Mesenchymal stem cell (in vitro differentiated cells and primary cell): ENCODE measurements at places on chromosomes 3 and 15.

- no peak for DNase-seq
These were observed 258.1 kb upstream of the ROPN1 start for GRCh38 chr3:124250053-124250452.

GRCh38 chr15:73712107-73712506 lies 27.9 kb downstream of the CD276 start:
- DNase-seq: no peak

DNA sequence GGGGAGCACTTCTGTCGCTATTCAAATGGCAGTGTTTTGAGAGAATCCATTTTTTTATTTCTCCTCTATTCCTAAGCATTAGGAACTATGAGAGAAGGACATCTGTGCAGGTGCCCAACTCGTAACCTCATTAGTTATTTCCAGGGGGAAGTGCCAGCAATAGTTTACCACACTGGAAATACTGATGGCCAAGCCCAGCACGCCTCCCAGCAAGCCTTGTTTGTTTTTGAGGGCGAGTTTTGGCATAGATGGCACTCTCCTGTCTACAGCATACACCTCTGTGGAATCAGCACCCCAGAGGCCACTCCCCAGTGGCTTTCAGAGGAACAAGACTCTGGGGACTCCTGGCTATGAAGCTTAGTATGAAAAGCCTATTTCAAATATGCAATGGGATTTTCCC lies 36.6 kb downstream of the FAN1 start:
- DNase-seq: no peak

GRCh38 chr3:55443346-55443745 lies 43.8 kb downstream of the WNT5A start:
- no peak for DNase-seq

DNA sequence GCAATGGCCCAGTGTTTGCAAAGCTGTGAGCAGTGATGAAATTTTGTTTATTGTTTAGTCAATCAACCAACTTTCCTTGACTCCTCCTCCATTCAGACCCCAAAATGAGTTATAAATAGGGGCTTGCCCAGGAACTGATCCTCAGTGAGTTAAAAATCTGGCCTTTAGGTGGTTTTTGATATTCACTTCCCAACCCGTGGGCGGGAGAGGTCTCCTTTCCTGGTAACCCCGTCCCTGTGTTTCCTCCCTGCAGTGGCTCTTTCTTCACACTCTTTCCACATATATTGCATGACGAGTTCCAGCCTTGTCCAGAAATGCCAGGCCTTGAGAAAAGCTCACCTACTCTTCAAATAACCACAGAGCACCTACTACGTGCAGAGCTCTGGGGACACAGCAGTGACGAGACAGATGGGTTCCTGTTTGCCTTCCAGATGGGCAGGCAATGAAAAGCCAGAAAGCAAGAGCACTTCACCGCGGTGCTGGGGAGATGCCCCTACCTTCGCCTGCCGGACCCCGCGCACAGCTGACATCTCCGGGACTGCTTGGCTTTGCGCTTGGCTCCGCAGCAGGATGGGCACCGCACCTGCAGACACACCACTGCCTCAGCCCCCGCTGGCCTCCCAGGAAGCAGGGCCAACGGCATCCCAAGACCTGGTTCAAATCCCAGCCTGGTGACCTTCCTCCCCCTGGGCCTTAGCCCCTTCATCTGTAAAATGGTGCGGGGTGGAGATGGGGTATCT lies 17.2 kb downstream of the SSUH2 start:
- no peak for DNase-seq

DNA sequence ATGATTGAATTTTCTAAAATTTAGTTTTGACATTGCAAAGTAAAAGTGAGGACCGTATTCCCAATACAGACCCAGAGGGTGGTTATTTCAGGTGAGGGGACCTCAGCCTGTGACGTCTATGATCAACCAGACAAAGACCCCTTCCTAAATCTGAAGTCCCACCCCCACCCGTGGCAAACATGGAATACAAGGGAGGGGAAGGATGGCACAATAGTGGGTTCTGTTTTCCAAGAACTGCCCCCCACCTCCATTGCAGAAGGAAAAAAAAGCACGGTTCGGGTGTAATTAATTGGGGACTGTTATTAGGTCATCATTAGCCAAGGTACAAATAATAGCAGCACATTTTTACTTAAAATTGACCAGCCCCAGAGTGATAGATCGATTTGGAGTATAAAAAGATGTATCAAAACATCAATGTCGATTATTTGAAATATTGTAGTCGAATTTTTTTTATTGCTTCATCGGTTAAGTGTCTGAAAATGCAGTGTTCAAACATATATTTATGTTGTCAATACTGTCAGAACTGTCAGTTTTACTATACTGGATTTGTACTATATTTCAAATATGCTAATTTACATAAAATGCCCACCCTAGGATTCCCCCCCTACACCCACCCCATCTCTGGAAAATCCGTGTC lies 7.5 kb upstream of the MEIS2 start:
- DNase-seq: no peak

GRCh38 chr15:24943361-24943760 lies 11.4 kb upstream of the SNRPN start:
- no peak for DNase-seq

DNA sequence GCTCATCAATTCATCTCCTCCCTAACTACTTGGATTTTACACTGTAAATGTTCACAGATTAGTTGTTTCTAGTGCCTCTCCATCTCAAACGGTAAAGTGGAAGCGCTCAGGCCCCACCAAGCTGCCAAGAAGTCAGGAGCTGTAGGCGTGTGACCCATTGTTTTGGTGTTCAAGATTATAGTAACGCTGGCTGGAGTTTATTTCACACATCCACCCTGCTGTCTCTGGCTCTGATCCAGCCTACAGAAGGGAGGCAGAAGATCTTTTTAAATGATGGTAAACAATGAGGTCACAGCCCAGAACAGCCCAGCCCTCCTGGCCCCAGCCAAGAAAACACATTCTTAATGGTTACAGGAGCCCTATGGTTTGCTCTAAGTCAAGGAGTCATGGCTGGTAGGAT lies 25.7 kb upstream of the GALNT15 start:
- peak; percentile 93 for DNase-seq

DNA sequence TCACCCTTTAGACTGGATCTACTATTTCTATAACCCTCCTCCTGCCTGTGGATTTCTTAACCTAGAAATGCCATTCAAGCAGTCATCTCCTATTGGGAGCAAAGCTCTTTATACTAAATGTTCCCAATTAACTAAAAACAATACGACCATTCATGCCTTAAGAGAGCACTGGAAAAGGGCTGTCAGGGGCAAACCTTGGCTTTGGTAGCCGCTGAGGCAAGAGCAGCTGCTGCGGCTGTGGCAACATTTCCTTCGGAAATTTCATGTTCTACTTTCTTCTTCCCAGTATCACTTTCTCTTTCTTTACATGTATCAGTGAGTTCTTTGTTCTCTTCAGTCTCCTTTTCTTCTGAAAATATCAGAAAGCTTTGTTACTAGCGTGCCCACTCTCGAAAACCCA lies 56.3 kb upstream of the CSPG5 start:
- no peak for DNase-seq

DNA sequence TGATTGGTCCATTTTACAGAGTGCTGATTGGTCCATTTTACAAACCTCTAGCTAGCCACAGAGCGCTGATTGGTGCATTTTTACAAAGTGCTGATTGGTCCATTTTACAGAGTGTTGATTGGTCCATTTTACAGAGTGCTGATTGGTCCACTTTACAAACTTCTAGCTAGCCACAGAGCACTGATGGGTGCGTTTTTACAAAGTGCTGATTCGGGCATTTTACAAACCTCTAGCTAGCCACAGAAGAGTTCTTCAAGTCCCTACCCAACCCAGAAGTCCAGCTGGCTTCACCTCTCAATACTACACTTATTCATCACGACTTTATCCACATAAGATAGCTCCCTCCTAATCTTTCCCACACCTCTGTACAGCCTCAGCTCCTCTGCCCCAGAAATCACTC lies 899.8 kb downstream of the TUSC7 start:
- DNase-seq: no peak

- DNase-seq: no peak
These were observed 69.6 kb downstream of the SLC49A4 start for GRCh38 chr3:122864498-122864897.

- DNase-seq: no peak
These were observed 334.5 kb upstream of the UMPS start for GRCh38 chr3:124395584-124396338.

DNA sequence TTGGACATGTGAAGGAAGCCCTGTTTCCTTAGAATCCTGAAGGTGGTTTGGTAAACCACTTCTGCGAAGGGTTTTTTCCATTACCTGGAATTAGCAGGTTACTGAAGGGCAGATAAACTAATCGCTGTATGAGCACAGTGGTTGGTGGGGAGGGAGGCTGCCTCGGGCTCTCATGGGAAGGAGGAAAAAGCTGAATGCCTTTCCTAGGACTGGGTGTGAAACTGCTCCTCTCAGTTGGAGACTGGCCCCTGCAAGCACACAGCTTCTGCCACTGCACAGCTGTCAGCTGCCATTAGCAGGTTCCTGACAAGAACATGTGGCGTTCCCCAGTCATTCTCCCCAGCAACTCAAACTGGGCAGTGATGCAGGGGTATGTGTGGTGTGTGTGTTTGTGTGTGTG lies 376.3 kb downstream of the GAP43 start:
- DNase-seq: peak; percentile 24

DNA sequence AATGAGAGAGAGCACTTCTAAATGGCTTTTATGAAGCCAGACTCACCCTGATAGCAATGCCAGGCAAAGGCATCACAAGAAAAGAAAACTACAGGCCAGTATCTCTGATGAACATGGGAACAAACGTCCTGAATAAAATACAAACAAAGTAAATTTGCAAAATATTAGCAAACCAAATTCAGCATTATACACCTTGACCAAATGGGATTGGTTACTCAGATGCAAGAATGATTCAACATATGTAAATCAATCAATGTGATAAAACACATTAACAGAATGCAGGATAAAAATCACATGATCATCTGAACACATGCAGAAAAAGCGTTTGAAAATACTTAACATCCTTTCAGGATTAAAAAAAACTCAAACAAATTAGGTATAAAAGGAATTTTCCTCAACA lies 494.9 kb upstream of the CCDC54 start:
- no peak for DNase-seq

DNA sequence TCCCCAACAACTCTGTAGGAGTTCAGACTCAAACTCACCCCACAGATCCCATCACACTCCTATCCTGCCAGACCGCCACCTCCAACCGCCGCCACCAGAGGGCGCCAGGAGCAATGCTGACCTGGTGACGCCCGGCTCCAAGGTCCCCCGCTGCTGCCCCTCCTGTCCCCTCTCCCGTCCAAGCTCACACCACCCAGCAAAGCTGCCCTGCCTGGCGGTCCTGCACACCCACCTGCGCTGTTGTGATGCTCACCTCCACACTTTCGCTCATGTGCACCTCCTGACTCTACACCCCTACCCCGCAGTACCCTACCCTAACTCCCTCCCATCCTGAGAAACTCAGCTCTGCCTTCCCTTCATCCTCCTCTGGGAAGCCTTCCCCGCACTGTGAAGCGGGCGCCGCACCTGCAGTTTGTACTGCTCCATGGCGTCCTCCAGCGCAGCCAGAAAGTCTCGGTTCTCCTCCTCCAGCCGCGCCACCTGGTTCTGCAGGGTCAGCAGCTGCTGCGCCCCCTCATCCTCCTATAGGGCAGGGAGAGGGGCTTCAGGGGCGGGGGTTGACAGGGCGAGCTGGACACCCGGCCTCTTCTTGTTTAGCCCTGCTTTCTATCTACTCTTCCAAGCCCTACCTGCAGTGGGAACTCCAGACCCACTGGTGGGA lies 7.9 kb downstream of the KIF7 start:
- peak; percentile 59 for DNase-seq

DNA sequence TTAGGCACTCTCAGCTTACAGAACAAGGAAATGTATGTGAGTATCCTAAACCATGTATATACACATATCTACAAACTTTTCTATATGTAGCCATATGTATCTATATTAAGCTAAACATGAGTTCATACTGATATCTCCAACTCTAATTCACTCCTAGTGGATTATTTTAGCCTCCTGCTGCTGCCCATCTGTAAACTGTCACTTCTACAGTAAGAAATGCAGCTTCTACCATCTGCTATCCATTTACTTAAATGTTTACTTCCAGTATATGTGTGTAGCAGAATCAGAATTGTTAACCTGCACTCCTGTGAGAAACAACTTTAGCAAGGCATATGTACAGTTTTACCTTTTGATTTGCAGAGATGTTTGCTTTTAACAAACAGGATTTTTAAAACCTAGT lies 478.5 kb upstream of the CBLB start:
- DNase-seq: no peak

DNA sequence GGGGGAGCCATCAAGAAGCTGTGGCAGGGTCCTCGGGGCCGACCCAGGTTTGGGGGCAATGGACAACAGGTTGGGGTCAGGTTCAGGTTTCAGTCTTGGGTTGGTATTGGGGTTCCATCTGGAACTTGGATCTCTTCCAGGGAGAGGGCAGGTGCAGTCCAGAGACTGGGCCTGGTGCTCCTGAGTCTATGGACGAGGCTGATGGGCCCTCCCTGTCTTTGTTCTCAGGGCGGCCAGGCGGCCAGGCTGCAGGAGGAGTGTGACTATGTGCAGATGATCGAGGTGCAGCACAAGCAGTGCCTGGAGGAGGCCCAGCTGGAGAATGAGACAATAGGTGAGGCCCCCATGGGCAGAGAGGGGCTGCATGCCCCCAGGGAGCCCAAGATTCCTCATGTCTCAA lies 11.1 kb downstream of the VIPR1 start:
- DNase-seq: no peak

GRCh38 chr15:90301707-90302300 lies 36.3 kb downstream of the NGRN start:
- no peak for DNase-seq

DNA sequence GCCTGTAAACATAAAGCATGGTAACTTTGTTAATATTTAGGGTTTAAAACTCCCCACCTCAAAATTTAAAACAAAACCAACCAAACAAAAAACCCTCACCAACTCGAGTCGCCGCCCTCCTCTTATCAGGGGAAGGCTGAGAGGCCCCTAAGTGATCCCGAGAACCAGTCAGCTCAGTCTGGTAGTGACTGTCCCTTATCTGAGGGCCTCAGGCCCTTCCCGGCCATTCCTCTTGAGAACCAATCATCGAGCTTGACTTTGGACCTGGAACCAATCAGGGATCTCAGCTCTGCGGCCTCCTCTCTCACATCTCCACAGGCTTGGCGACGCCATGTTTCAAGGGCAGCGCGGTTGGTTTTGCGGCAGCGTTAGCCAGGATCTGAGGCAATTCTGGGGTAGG lies at the start of gene TERB2:
TSS of gene TERB2 (plus strand) at position 300 of the 400 bp plus-strand sequence. CDS start at position 332, 32 bp downstream.
- DNase-seq: no peak

DNA sequence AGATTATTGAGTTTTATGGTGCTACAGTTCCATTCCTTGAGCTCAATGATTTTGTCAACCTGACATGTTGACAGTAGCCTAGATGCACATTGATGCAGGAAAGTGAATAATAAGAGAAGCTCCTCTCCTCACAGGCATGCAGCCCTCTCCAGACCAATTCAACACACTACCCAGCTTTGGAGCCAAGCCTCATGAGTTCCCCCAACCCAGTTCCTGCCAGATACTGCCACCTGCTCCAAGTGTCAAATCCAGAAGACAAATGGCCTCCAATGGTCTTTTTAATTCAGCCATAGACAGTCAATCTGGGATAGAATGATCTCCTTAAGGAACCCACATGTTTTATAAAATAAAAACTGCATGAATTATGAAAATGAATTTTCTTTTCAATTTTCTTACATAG lies 83.7 kb upstream of the ARHGEF3 start:
- DNase-seq: no peak

GRCh38 chr3:142940472-142940871 lies 23.0 kb downstream of the PAQR9 start:
- no peak for DNase-seq

GRCh38 chr15:32873284-32874114 lies 155.7 kb downstream of the GREM1 start:
- DNase-seq: peak; percentile 64
